ENCODE measurements at places on chromosomes 5 and 9. TPM values are rescaled to one million over a fixed set of nuclear protein-coding genes. Genes with fewer than 3 reads are reported as not detected.

The AGXT2 gene
- not detected for polyA plus RNA-seq

The SNX18 gene
- polyA plus RNA-seq, result 6.9 TPM

GRCh38 chr9:113817171-113817570 is 58.9 kb upstream of the ZNF618 start:
- no peaks in the 10 kb centered on the region for H3K4me1 ChIP-seq
- H3K27me3 ChIP-seq, result no peaks in the 10 kb centered on the region
- no peak overlapping the region for H3K4me3 ChIP-seq

DNA sequence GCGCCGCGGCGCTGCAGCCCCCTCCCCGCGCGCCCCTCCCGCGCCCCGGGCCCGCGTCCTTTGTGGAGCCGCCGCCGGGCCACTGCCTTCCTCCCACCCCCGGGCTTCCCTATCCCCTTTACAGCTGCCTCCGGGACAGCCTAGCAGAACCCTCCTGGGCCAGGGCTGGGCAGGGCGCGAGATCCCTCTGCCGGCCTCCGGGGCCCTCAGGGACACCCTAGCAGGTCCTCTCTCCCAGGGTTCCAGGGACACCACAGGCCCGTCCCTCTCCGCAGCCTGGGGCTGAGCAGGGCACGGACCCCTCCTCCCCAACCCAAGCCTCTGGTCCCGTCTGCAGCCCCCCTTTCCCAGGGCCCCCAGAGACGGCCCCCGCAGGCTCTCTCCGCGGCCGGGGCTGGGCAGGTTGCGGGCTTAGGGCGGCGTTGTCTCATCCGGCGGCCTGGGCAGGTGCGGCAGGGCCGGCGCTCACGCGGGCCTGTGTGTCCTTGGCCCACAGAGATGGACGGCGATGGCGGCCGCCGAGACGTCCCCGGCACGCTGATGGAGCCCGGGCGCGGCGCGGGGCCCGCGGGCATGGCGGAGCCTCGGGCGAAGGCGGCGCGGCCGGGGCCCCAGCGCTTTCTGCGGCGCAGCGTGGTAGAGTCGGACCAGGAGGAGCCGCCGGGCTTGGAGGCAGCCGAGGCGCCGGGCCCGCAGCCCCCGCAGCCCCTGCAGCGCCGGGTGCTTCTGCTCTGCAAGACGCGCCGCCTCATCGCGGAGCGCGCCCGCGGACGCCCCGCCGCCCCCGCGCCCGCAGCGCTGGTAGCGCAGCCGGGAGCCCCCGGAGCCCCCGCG is 710 bp downstream of the WNK2 start:
- H3K4me1 ChIP-seq, result peaks cover 35% of the 10 kb centered on the region
- no peaks in the 10 kb centered on the region for H3K27me3 ChIP-seq
- DNase-seq, result no peak

DNA sequence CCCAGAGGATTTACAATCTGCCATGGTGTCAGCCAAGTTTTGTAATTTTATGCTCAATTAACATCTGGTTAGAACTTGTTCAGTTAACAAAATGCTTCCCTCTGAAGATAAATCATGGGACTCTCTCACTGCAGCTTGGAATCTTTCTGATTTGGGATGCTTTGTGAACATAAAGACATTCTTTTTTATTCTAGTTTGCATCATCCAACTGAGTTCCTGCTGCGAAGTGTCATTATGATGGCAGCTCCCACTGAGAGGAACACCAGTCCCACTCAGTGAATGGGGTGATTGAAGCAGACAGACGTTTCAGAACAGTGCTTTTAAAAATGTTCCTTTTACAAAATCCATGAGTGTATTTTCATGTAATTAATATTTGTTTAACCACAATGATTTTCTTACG is 863.8 kb downstream of the TLE4 start:
- H3K27ac ChIP-seq, result no peak overlapping the region
- H3K27me3 ChIP-seq, result no peaks in the 10 kb centered on the region
- H3K36me3 ChIP-seq, result no peaks in the 10 kb centered on the region
- DNase-seq, result no peak
- H3K4me3 ChIP-seq, result no peak overlapping the region
- no peaks in the 10 kb centered on the region for H3K4me1 ChIP-seq

GRCh38 chr5:124744170-124744971 is 2.1 kb downstream of the ZNF608 start:
- no peaks in the 10 kb centered on the region for H3K27me3 ChIP-seq
- H3K4me1 ChIP-seq, result peaks cover 39% of the 10 kb centered on the region
- H3K27ac ChIP-seq, result peak overlapping the region; percentile 95
- DNase-seq, result peak; percentile 37
- no peaks in the 10 kb centered on the region for H3K36me3 ChIP-seq
- H3K4me3 ChIP-seq, result peak overlapping the region; percentile 83

- DNase-seq, result no peak
- no peaks in the 10 kb centered on the region for H3K4me1 ChIP-seq
- H3K27ac ChIP-seq, result no peak overlapping the region
- no peaks in the 10 kb centered on the region for H3K27me3 ChIP-seq
- H3K4me3 ChIP-seq, result no peak overlapping the region
Observed at GRCh38 chr9:105539452-105539851, 18.5 kb upstream of the FKTN start.

- no peaks in the 10 kb centered on the region for H3K36me3 ChIP-seq
- no peaks in the 10 kb centered on the region for H3K27me3 ChIP-seq
- H3K27ac ChIP-seq, result peak overlapping the region; percentile 99
- H3K4me3 ChIP-seq, result peak overlapping the region; percentile 89
- H3K4me1 ChIP-seq, result peaks cover 18% of the 10 kb centered on the region
- peak; percentile 63 for DNase-seq
Observed at GRCh38 chr9:35490155-35490909, 421 bp downstream of the RUSC2 start.

GRCh38 chr5:163943546-163943945 is 438.1 kb downstream of the MAT2B start:
- no peak overlapping the region for H3K4me3 ChIP-seq
- no peaks in the 10 kb centered on the region for H3K27me3 ChIP-seq
- DNase-seq, result no peak

- peak overlapping the region; percentile 92 for H3K27ac ChIP-seq
- H3K27me3 ChIP-seq, result no peaks in the 10 kb centered on the region
- peak overlapping the region; percentile 74 for H3K4me3 ChIP-seq
- peaks cover 33% of the 10 kb centered on the region for H3K4me1 ChIP-seq
Observed at GRCh38 chr9:116686693-116687073, 422 bp upstream of the TRIM32 start.

- no peaks in the 10 kb centered on the region for H3K27me3 ChIP-seq
- DNase-seq, result no peak
- H3K4me3 ChIP-seq, result peak overlapping the region; percentile 25
- peaks cover 22% of the 10 kb centered on the region for H3K4me1 ChIP-seq
Observed at GRCh38 chr5:91357012-91357634, 26.0 kb downstream of the ARRDC3 start.

DNA sequence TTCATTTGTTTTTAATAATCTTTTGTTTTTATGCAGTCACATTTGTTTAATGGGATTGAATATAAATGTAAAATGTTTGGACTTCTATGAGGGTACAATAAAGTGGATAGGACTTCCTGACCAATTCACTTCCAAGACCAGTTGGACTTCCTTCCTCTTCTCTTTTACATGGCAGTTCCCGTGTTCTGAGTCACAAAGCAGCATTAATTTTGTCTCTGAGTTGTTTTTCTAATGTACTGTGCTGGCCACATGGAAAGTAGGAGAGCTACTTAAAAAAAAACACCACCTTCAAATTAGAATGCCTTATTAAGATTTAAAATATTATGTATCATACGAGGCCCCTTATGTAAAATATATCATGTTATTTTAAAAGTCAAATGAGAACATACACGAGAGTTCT is 87.3 kb downstream of the CCDC171 start:
- DNase-seq, result no peak
- no peak overlapping the region for H3K27ac ChIP-seq
- H3K4me1 ChIP-seq, result no peaks in the 10 kb centered on the region
- H3K27me3 ChIP-seq, result no peaks in the 10 kb centered on the region
- H3K4me3 ChIP-seq, result no peak overlapping the region
